G401 (cell line): ENCODE measurements at places on chromosomes 2 and 18. TPM values are rescaled to one million over a fixed set of nuclear protein-coding genes. Genes with fewer than 3 reads are reported as not detected.

Gene STARD6
- not detected in 2 replicates for total RNA-seq

Gene PKDCC
- 36.9 and 37.4 TPM in 2 replicates for total RNA-seq

Gene SYT4
- total RNA-seq = not detected in 2 replicates

Gene SCN2A
- not detected in 2 replicates for total RNA-seq

Gene IWS1
- 51.9 and 59.2 TPM in 2 replicates for total RNA-seq

Gene EPAS1
- 0.03 TPM in 1 of 2 replicates, not detected in the other for total RNA-seq

Gene IL37
- not detected in 2 replicates for total RNA-seq

Gene SEMA4F
- total RNA-seq = 8.9 and 13.9 TPM in 2 replicates

Gene UGT1A1
- not detected in 2 replicates for total RNA-seq
